ENCODE measurements at places on chromosomes 1 and 21. TPM values are rescaled to one million over a fixed set of nuclear protein-coding genes. Genes with fewer than 3 reads are reported as not detected.

GRCh38 chr1:230226007-230226800, 159.2 kb downstream of the GALNT2 start:
- no peak for DNase-seq

- no peak for DNase-seq
Observed at GRCh38 chr1:35881850-35882273, 1.1 kb upstream of the AGO1 start.

- no peak for DNase-seq
Observed at GRCh38 chr1:23957096-23957495, 2.5 kb upstream of the PNRC2 start.

DNA sequence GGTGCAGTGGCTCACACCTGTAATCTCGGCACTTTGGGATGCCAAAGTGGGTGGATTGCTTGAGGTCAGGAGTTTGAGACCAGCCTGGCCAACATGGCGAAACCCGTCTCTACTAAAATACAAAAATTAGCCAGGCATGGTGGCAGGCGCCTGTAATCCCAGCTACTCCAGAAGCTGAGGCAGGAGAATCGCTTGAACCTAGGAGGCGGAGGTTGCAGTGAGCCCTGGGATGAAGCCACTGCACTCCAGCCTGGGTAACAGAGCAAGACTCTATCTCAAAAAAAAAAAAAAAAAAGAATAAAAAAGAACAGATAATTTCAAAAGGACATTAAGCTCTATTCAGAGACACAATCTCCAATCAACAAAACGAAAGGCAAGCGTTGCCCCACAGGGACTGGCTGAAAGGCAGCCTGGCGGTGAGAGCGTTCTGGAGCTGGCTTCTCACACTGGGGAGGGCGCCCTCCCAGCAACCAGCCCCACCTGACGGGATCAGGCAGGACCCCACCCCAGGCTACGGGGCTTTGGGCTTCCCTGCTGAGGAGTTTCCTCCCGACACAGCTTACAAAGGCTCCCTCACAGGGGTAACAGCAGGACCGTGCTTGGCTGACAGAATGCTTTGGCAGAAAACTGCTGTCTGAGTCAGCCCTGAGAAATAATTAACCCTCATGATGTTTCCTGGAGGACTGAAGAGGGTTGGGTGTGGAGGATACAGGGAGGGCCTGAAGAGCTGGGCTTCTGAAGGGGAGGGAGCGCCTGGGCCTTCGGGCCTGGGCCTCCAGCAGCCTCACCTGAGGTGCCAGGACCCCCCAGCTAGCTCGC, 31.1 kb upstream of the SRP9 start:
- no peak for DNase-seq

The AMY1A gene
- 0.05 TPM for total RNA-seq

The DMBX1 gene
- 0.05 TPM for total RNA-seq

GRCh38 chr21:33947451-33948095, 32.0 kb upstream of the ATP5PO start:
- DNase-seq, result peak; percentile 76

The FLG2 gene
- 0.05 TPM for total RNA-seq

GRCh38 chr1:171245458-171246064, 2.7 kb upstream of the FMO1 start:
- no peak for DNase-seq

DNA sequence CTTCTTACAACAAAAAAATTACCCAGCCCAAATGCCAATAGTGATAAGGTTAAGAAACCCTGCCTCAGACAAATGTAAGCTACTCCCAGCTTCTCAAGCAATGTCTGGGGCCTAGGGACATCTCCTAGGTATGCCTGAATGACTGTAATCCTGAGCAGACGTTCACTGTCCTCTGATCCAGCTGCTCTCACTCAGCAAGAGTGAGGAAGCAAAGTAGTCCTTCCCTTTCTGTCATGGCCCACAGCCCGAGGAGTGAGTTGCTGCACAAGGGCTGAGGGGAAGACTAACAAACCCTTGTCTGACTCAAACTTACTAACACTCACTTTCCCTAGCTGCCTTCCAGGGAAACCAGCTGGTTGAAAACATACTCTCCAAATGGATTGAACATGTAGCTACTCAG, 124.9 kb upstream of the TNFSF4 start:
- DNase-seq, result no peak

Measured in thymus (tissue), 14 donors.